ENCODE measurements at places on chromosomes 11 and 22. TPM values are rescaled to one million over a fixed set of nuclear protein-coding genes. Genes with fewer than 3 reads are reported as not detected.

- no peak for DNase-seq
Observed at GRCh38 chr11:108622341-108622740, 28.8 kb upstream of the EXPH5 start.

GRCh38 chr11:11813288-11813962 is 28.3 kb upstream of the USP47 start:
- no peak for DNase-seq

DNA sequence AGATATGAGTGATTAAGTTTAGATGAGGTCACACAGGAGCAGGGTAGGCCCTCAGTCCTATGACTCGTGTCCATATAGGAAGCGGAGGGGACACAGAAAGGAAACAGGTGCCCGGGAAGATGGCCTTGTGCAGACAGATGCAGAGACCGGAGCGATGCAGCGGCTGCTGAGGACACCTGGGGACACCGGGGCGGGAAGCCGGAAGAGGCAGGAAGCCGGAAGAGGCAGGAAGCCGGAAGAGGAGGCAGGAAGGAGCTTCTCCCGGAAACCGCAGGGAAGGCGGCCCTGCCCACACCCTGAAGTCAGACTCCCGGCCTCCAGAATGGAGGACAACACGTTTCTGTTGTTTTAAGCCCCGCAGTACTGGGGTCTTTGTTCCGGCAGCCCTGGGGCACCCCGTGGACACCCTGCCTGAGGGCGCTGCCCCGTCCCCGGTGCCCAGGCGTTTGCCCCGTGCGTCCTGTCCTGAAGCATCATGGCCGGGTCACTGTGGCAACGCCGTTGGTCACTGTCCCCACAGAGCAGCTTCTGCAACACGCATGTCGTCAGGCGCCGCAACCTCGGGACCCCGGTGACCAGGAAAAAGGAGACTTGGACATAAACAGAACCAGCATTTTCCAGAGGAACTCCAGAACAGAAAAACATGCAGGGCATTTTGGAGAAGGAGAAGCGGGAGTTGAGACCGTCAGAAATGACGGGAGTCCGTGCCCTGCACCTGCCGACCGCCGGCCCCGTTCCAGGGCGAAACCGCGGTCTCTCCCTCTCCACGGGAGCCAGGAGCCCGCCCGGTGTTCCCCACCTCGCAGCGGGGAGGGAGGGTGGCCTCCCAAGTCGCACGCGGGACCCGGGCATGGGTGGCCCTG is 103.4 kb downstream of the BRD1 start:
- peak; percentile 53 for DNase-seq

DNA sequence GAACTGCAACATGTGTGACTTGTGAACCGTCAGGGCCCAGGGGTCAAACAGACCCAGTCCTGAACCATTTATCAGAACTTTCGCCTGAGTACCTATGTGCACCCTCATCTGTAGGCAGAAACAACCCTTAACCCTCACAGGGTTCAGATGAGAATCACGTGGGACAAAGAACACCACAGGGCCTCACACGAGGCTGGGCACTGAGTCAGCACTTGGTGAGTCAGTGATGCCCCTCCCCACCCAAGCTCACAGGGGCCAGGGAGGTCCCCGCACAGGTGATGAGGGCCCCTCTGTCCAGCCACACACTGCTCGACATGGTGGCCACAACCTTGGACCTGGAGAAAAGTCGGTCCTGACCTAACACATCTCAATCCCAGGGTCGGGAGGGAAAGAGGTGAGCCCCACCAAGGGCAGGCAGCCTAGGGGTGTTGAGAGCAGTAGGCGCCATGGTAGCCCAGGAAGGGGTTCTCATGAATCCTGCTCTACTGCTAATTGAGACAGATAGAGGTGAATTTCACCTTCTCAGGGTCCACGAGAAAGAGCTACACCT is 176.4 kb downstream of the SHANK2 start:
- DNase-seq = no peak

DNA sequence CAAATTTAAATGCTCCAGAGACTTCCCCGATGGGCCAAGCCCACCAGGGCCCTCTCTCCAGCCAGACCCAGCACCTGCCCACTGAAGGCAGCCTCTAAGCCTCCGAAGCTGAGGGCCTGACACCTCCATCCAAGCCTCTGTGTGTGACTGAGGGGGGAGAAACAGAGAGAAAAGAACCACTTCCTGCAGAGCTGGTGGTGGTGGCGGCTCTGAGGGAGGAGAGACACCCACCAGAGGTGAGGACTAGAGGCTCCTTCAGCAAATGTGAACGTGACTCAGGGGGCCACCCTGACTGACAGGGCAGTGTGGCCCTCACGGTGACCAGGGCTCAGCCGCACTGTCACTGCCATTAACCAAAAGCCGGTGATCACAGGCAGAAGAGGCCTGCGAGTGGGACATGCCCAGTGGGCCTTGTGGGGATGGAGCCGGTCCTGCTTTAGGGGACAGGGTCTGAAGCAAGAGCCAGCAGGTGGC is 31.0 kb upstream of the CD5 start:
- peak; percentile 78 for DNase-seq

DNA sequence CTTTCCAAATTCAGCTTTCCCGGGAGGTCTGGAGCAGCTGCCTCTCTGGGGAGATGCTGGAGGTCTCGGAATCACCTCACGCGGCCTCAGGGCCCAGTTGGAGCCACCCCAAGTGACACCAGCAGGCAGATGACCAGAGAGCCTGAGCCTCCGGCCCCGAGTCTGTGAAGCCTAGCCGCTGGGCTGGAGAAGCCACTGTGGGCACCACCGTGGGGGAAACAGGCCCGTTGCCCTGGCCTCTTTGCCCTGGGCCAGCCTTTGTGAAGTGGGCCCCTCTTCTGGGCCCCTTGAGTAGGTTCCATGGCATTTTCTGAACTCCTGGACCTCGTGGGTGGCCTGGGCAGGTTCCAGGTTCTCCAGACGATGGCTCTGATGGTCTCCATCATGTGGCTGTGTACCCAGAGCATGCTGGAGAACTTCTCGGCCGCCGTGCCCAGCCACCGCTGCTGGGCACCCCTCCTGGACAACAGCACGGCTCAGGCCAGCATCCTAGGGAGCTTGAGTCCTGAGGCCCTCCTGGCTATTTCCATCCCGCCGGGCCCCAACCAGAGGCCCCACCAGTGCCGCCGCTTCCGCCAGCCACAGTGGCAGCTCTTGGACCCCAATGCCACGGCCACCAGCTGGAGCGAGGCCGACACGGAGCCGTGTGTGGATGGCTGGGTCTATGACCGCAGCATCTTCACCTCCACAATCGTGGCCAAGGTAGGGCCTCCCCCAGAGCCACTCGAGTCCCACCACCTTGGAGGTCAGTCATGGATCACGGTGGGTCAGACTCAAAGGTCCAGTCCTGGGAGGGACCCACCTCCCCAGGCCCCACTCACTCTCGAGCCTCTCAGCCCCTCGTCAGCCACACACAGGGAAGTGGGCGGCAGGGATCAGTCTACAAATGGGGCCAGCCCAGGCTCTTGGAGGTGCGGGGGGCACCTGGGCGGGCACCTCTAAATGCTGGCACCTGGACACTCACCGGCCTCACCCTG is 525 bp downstream of the SLC22A12 start:
- DNase-seq = peak; percentile 17

DNA sequence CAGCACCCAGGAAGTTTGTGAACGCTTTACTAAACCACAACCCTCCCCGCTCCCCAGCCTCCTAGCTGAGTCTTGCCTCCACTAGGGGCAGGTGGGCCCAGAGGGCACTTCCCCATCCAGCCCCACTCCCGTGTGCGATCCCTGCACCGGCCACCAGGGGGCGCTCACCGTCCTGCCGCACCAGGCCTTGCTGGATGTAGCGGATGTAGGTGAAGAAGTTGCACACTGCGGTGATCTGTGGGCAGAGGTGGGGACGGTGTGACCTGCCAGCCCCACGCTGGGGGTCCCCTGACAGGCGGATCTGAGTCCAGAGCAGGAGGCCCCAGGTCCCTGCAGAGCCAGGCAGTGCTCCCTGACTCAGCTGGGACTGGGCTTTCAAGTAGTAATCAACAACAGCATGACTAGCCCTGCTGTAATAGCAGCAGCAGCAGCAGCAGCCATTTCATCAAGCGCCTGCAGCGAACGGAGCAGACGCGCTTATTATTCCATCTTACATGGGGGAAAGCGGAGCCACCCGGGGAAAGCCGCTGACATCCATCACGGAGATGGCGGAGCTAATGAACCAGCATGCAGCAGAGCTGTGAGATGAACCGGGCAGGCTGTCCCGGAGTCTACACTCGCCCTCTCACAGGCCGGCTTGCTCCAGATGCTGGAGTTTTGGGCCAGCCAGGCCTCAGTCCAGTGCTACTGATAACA is 7.9 kb upstream of the FADS3 start:
- peak; percentile 94 for DNase-seq

- no peak for DNase-seq
Observed at GRCh38 chr11:128468111-128468510, 119.2 kb downstream of the ETS1 start.

- DNase-seq = no peak
Observed at GRCh38 chr22:45251825-45252224, 11.1 kb upstream of the KIAA0930 start.

DNA sequence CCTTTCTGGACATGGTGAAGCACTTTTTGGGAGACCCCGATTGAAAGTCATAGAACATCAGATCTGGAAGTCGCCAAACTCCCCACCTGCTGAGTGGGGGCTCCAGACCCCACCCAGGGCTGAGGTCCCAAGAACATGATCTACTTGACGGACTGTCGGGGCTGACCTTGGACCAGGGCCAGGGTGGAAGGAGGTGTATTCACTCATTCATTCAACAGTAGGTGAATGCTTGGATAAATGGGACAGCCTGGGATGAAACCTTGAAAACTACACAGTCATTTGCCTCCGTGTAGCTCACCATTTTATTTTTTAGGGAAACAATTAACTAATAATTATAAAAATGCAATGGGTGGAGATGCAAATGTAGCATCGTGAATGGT is 629.0 kb downstream of the BRD1 start:
- no peak for DNase-seq

- DNase-seq = no peak
Observed at GRCh38 chr22:25169278-25170031, 30.2 kb upstream of the CRYBB3 start.

- DNase-seq = peak; percentile 83
Observed at GRCh38 chr11:57792060-57792541, 30.5 kb downstream of the CTNND1 start.

- DNase-seq = no peak
Observed at GRCh38 chr11:1317993-1318392, 8.6 kb upstream of the TOLLIP start.

Gene MUC6
- total RNA-seq = not detected
